Activated CD4-positive, alpha-beta T cell treated with anti-CD3 and anti-CD28 coated beads, Interleukin-2, amount 10 ng/mL, durations not matched to agents 7 days and 5 days (primary cell): ENCODE measurements at places on chromosomes 2 and 18. TPM values are rescaled to one million over a fixed set of nuclear protein-coding genes. Genes with fewer than 3 reads are reported as not detected.

DNA sequence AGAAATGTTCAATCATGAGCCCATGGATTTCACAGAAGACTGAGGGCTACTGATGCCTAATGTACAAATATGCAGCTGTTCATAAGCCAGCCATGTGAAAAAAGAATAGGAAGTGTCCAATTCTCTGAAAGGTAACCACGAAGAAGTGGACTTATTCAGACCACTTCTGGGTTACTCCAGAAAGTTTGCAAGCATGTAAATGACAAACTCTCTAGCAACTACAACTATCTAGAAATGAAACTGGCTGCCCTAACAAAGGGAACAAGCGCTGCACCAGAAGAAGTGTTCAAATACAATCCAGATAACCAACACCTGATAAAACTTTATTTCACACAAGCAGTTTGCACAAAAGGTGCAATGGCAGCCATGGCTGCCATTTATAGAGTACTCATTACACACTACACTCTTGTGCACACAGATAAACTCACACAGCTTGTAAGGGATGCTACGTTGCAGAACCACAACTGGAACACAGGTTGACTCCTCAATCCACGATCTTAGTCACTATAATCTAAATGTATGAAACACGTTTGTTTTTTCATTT lies 13.9 kb downstream of the MBOAT2 start:
- DNase-seq = no peak
- no peak overlapping the region for H3K4me3 ChIP-seq
- H3K27me3 ChIP-seq = peaks cover 13% of the 10 kb centered on the region

GRCh38 chr2:224171226-224171625 lies 132.1 kb upstream of the SERPINE2 start:
- no peak overlapping the region for H3K27ac ChIP-seq
- no peaks in the 10 kb centered on the region for H3K36me3 ChIP-seq
- peaks cover 2% of the 10 kb centered on the region for H3K27me3 ChIP-seq
- no peaks in the 10 kb centered on the region for H3K4me1 ChIP-seq

Gene ALPG
- not detected for total RNA-seq

- DNase-seq = no peak
- peaks cover 9% of the 10 kb centered on the region for H3K4me1 ChIP-seq
- H3K27me3 ChIP-seq = no peaks in the 10 kb centered on the region
- peak overlapping the region; percentile 26 for H3K4me3 ChIP-seq
- peak overlapping the region; percentile 51 for H3K27ac ChIP-seq
- no peaks in the 10 kb centered on the region for H3K36me3 ChIP-seq
These were observed 18.6 kb downstream of the UNC80 start for GRCh38 chr2:209790066-209790728.

DNA sequence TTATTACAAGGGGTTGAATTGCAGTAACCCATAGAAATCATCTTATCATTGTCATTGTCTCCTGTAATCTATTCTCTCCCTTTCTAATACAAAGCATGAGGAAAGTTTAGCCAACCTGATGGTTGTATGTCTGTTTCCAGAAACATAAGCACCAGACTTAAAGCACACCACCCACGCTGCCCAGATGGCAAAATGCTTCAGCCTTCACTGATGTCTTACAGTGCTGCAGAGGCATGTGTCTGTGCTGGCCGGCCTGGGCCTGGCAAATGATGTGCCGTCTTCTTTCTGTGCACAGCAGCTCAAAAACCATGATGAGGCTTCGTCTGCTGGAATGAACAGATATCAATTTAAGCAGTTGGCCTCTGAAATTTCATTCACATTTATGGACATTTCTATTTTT lies 443.0 kb upstream of the RGPD4 start:
- H3K27me3 ChIP-seq = no peaks in the 10 kb centered on the region
- H3K27ac ChIP-seq = no peak overlapping the region
- no peak overlapping the region for H3K4me3 ChIP-seq
- H3K4me1 ChIP-seq = no peaks in the 10 kb centered on the region
- no peaks in the 10 kb centered on the region for H3K36me3 ChIP-seq
- DNase-seq = no peak
